ENCODE measurements at places on chromosomes 5 and 9. TPM values are rescaled to one million over a fixed set of nuclear protein-coding genes. Genes with fewer than 3 reads are reported as not detected.
A peak's percentile ranks its signal among the peaks of the same experiment; 100 is the strongest.

- DNase-seq, result peak; percentile 23
Measured at GRCh38 chr5:112289465-112289864, 129.6 kb downstream of the EPB41L4A start.

GRCh38 chr5:88952344-88952743 is 69.4 kb upstream of the MEF2C start:
- peak; percentile 42 for DNase-seq

- peak; percentile 29 for DNase-seq
Measured at GRCh38 chr9:112917047-112917986, 26.6 kb upstream of the SLC46A2 start.

- DNase-seq, result no peak
Measured at GRCh38 chr5:176596069-176596644, 13.8 kb downstream of the GPRIN1 start.

DNA sequence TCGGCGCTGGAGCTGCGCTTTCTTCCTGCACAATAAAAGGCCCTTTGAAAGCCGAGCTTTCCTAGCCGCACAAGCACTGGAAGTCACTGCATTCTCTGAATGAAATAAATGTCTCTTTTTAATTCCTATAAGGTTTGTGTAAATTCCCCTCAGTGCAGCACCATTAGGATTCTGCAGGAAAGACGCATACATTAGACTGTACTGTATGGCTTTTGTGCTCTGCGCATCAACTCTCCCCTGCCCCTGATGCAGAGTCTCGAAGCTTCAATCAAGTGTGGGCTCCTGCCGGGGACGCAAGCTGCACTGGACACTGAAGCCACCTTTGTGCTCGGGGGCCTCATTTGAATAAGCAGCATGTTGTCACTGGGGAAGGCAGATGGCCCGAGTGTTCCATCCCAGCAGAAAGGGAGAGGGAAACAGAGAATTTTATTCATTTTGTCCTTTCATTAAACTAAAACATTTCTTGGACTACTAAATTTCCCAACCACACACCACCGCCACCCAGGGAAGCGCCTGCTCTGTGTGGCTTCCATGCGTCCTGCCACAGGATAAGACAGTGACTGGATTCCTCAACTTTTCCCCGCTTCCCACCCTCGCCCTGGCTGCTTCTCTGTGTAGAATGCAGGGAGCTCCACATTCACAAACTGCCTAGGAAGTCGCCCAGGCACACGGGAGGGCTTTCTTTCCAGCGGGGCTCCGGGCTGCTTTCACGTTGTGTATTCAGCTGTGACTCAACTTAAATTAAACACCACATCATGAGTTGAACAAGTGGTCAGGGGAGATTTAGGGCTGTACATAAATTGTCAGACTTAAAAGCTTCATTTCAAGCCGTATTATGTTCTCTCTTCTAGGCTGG is 635.4 kb downstream of the IRX1 start:
- DNase-seq, result no peak

DNA sequence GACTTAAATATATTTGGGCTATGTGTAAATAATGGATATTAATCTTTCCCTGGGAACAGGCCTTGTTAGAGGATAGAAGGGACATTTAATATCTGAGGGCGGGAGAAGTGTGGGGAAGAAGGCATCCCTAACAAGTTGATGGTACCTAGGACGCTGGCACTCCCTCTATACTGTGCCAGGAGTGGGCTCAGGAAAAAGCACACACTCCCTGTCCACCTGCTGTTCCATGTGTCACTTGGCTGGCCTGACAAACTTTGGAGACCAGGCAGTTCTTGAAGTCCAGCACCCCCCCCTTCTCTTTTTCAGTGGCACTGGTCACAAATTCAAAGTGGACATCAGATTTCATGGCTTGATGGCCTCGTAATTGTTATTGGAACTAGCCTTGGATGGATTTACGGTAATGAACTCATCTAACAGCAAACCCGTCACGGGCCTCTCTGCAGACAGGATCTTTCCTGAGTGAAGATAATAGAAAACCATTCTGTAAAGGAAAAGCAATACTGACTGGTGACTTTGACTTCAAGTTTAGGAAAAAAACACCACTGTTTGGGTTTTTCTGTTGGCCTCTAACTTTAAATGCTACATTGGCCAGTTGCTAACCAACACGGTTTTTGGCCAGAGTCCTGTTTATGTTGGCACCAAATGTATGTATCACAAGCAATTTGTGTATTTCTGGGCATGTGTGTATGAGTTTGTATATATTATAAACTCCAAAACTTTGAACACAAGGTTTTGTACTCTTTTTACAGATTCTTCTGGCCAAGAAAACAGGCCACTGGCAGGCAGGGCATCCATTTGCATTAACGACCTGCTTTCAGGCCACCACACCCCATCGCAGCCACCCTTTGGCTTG is 552.6 kb downstream of the CCDC171 start:
- no peak for DNase-seq

- DNase-seq, result no peak
Measured at GRCh38 chr9:94079236-94079635, 5.0 kb upstream of the PTPDC1 start.

NR2F1-AS1 gene
- 0.69 TPM for total RNA-seq
